ENCODE measurements at places on chromosomes 4 and X. TPM values are rescaled to one million over a fixed set of nuclear protein-coding genes. Genes with fewer than 3 reads are reported as not detected.

DNA sequence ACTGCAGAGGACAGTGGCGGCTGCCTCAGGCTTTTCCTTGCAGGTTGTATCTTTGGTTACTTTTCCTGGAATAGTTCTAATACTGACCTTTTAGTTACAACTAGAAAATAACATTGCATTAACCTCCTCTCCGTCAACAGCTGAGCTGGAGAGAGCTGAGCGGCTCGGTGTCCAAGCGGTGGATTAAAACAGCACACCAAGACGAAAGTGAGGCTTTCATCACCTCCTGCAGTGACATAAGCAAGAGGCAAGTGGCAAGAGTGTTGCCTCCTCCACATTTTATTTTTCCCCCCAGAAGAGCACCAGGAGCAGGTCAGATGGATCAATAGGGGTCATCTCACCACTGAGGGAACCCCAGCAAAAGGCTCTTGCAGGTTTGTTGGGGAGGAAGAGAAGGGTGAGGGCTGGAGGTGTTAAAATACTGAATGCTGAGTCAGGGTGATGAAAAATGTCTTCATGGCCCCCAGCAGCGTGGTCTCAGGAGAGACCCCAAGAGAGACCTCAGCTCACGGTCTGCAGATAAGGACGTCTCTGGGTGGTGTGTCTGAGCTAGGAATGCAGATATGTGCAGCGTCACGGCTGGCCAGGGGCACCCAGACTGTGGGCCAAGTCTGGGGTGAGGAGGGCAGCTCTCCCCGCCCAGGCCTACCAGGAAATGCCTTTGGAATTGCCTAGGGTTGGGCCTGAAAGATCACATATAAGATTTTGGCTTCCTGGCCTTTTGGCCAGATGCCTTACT lies 50.3 kb downstream of the CASP3 start:
- no peak for DNase-seq

Gene GAK
- 86.6 TPM for total RNA-seq

GRCh38 chrX:40174854-40175510 lies 77.2 kb upstream of the BCOR start:
- DNase-seq = no peak

Gene LGI2
- total RNA-seq = not detected

DNA sequence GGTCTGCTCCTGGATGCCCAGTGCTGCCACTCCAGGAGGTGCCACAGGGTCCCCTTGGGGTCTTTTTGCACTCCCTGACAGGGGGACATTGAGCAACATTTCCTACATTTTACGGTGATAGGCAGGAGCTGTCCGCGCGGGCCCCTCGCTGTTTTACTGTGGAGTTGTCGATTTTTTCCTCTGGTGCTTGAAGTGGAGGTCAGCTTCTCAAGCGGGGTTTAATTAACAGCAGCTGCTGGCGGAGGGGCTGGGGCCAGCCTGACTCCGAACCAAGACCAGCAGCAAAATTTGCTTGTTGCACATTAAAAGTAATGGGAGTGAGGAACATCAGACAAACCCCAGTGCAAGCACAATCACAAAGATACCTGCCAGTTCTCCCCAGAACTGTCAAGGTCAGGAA lies 13.2 kb upstream of the SH3TC1 start:
- DNase-seq = no peak

DNA sequence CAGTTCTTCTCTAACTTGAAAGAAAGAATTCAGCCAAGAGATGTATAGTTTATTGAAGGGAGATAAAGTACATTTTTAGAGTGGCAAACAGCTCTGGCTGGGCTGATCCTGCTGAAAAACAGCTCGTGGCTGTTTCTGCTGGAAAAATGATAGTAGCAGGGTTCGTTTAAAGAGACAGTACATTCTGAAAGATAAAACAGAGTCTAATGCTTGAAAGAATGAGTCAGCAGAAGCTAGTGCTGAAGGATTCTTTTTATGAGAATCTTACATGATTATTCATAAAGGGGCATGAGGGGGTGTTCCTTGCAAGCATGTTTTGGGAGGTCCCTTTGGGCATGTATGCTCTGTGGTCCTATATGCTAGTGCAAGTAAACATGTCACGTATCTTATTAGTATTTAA lies 790.0 kb downstream of the PCDH18 start:
- DNase-seq = no peak

DNA sequence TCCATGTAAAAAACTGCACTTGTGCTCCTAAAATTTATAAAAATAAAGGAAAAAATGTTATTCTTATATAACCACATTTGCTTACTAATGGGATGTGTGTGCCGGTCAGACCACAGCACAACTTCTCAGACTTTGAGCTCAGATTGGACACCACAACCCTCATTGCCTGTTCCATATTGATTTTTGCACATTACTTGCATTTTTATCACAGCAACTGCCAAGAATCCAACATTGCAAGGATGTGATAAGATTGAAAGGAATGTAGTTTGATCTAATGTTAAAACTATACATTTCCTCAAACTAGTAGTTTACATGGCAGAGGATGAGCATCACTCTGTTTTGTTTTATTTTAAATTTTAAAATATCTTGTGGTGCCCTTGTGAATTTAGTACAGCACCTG lies 227.8 kb downstream of the KDR start:
- no peak for DNase-seq

Gene GAGE12F
- total RNA-seq = 0.49 TPM

GRCh38 chrX:134760650-134761049 lies 102.4 kb upstream of the PLAC1 start:
- DNase-seq = no peak

Gene NXF2
- not detected for total RNA-seq

DNA sequence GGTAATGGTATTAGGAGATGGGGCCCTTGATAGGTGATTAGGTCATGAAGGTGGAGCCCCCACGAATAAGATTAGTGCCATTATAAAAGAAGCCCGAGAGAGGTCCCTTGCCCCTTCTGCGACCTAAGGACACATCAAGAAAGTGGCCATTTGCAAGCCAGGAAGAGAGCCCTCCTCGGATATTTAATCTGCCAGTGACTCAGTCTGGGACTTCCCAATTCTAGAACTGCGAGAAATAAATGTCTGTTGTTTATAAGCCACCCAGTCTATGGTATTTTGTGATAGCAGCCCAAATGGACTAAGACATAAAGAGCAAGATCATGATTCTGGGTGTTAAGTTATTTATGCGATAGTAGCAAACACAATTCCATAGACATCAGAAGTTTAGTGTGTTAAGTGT lies 192.2 kb downstream of the LDB2 start:
- no peak for DNase-seq

GRCh38 chrX:48461830-48462229 lies 8.2 kb downstream of the SLC38A5 start:
- no peak for DNase-seq

DNA sequence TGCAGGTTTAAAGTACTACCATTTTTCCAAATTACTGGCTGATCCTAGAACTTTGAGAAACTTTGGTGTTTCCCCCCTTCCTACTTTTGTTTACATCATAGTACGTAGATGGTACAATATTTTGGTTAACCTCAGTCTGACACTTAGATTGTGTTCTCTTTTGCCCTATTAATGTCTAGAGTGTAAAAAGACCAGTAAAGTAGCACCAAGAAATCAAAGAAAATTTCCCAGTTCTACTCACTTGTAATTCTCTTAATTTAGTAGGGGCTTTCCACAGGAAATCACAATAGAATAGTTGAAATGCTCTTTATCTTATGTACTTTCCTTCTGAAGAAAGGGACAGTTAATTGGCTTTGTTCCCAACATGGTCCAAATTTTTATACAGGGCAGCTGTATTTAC lies 51.6 kb downstream of the NFKB1 start:
- no peak for DNase-seq

GRCh38 chrX:38138157-38138891 lies 82.3 kb downstream of the SRPX start:
- no peak for DNase-seq

Gene DNAAF6
- total RNA-seq = not detected

Gene SPANXA2
- total RNA-seq = not detected

Gene HSFX1
- 1.0 TPM for total RNA-seq

Gene EFHC2
- 0.28 TPM for total RNA-seq

DNA sequence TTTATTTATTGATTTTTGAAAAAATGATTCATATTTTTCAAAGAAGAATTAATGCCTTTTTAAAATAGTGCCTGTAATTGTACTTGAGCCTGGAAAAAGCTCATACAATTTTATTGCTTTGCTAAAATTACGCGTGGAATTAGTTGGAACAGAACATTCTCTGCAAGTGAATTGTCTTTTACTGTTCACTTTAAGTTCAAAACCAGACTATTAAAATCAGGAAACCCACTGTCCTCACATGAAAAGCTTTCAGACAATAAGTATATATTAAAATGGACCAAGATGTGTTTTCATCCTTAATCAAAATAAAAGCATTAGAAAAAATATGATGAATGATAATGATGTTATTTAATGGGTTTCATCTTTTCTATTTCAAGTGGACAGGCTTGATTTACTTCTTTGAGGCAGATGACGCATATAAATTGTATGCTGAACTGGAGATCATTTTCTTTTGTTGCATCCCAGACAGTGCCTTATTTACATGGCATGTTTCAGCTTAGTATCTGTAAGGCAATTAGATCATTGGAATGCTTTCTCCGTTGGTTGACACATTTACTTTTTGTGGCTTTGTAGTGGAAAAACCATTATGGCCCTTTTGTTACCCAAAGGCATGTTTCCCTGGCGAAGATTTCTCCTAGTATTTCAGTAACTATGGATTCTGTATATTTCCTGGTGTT lies 299.0 kb upstream of the MAGEC2 start:
- no peak for DNase-seq

Gene FAM149A
- 0.13 TPM for total RNA-seq

DNA sequence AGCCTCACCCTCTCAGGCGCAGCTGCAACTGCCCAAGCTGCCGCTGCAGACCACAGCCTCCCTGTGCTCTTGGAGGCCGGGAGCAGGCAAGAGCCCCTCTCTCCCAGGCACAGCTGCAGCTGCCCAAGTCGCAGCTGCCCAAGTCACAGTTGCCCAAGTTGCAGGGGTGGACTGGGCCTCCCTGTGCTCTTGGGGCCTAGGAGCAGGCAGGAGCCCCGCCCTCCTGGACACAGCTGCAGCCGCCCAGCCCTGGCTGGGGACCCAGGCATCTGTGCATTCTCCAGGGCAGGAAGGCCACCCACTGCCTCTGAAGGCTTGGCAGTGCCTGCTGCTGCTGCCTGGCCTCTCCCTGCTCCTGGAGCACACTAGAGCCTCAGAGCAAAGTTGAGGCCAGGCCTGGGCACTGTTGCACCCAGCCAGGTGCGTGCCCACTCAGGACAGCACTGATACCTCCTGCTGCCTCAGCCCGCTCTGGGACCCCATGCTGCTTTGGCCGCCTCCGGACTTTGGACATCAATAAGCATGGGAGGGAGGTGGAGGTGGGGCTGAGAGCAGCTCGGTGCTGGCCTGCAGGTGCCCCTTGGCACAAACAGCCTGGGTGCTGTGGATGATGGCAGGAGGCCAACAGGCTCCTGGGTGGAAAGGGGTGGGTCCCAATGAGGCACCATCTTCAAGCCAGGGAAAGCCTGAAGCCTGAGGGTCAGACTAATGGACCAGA lies 247.5 kb downstream of the PDGFC start:
- DNase-seq = no peak

DNA sequence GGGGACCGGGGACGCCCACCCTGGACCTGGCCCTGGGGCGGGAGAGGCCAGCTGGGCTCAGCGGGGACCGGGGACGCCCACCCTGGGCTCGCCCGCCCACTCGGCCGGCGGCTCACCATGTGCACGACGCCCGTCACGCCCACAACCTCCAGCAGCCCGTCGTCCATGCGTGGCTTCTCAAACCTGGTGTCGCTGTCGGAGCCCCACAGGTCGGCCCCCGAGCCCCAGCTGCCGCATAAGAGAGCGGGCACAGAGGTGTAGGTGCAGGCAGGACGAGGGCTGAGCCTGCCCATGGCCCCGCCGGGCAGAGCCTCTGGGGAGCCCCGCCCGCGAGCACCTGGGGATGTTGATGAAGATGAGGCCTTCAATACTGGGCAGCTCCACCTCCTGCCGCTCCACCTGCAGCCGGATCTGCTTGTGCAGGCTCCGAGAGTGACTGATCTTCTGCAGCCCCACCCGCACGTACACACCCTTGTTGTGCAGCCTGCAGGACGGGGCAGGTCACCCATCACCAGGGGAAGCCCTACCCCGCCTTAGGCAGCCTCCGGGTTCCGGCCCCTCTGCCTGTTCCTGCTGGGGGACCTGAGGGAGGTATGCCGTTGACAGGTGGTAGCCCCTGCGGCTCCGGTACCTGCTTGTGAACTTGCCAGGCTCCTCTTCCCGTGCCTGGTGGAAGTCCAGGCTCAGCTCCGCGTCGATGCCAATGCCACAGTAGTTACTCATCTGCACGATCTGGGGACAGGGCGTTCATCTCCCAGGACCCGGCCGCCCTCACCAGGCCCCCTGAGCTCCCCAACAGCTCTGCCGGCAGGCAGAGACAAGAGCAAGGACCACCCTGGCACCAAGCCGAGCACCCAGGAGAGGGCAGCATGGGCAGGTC lies 11.8 kb downstream of the DGKQ start:
- no peak for DNase-seq

Gene FGF5
- 1.3 TPM for total RNA-seq

DNA sequence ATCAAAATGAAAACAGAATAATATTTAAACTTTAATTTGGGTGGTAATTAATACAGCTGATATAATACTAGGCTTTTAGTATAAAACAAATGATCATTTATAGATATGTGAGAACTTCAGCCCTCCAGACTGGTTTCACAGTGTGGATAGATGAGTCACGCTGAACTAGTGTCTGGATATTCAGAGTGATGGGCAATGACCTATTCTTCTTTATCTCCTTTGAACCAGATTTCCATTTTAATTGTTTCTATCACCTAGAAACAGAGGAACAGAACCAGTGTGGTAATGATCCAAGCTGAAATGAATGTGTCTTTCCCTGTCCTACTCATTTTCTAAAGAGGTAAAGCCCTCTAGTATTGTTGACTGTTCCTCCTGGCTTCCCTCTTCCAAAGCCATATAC lies 155.2 kb upstream of the GK2 start:
- no peak for DNase-seq

GRCh38 chrX:118548841-118549240 lies 53.2 kb downstream of the DOCK11 start:
- DNase-seq = no peak

DNA sequence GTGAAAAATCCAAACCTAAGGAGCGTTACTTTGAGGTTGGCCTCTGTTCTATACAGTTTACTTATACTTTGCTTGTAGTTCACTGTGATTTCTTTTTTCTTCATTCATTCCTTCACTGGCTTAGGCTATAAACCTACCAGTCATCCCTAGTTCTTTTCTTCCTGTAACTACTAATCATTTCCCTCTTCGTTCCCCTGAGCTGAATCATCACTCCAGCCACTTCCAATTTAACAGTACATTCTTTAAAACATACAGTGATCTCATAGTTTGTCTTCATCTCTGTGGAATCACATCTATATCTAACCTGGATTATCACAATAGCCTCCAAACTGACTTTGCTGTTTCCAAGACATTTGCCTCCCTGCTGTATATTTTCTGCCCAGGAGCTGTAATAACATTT lies 25.2 kb upstream of the NPFFR2 start:
- no peak for DNase-seq

DNA sequence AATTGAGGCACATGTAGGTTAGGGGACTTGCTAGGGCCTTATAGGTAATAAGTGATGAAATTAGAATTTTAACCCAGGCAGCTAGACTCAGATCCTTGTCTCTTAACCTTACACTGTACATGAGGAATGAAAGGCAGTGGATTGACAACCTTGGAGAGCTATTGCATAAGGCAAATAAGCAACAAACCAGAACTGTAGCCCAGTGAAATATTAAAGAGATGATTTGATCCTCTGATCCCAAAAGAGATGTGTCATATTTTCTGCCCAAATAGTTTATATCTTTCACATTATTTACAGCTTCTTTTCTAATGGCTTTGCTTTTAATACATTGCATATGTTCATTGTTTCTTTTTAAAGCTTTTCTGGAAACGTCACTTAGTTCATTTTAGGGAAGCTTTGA lies 252.6 kb downstream of the ANK2 start:
- no peak for DNase-seq

- no peak for DNase-seq
These were observed 10.8 kb downstream of the HTRA3 start for GRCh38 chr4:8280158-8280875.
